ENCODE measurements at places on chromosomes 2 and 18. TPM values are rescaled to one million over a fixed set of nuclear protein-coding genes. Genes with fewer than 3 reads are reported as not detected.

The CYRIA gene
- 5.1 TPM for total RNA-seq

The DHX57 gene
- 17.5 TPM for total RNA-seq

The MSTN gene
- total RNA-seq, result not detected

The UGT1A10 gene
- total RNA-seq, result not detected

The MPP4 gene
- total RNA-seq, result not detected

The RSAD2 gene
- 2.2 TPM for total RNA-seq

The TUBA3E gene
- not detected for total RNA-seq

The IKZF2 gene
- 80.0 TPM for total RNA-seq
